ENCODE measurements at places on chromosomes 2 and 18.

GRCh38 chr2:23698116-23698693 is 228.7 kb downstream of the ATAD2B start:
- DNase-seq = no peak

DNA sequence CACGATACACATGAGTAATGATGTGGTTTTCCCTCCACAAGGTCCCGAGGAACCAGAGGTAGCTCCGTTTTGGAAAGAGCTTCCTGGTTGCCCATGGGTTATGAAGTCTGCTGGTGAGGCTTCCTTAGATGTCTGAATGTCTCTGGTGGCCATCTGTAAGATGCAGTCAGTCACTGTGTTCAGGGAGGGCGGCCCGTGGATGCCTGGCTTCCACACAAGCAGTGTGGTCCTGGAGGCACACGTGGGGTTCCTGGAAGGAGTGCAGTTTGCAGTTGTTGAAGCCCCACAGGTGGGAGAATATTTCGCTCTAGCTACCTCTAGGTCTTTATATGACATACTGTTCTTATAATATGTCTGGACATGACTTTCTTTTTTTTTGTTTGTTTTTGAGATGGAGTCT is 209.0 kb downstream of the FAM210A start:
- DNase-seq = no peak

GRCh38 chr18:21742315-21742687 is 1.7 kb downstream of the MIB1 start:
- DNase-seq = no peak

- no peak for DNase-seq
Observed at GRCh38 chr2:38147333-38148121, 71.6 kb upstream of the CYP1B1 start.

DNA sequence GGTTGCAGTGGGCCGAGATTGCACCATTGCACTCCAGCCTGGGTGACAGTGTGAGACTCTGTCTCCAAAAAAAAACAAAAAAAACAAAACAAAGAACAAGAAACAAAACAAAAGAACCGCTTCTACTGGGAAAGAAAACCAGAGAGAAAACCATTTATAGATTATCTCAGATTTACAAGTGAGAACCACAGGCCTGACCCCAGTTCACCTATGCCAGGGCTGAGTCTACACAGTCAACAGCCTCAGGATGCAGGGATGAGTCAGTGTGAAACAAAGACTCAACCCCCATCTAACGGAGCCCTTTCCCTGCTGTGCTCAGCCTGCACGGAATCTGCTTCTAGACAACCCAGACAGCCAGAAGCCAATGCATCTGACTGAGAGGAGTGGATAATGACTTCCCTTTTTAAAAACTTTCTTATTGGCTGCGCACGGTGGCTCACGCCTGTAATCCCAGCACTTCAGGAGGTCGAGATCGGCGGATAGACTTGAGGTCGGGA is 25.5 kb upstream of the YWHAQ start:
- no peak for DNase-seq

DNA sequence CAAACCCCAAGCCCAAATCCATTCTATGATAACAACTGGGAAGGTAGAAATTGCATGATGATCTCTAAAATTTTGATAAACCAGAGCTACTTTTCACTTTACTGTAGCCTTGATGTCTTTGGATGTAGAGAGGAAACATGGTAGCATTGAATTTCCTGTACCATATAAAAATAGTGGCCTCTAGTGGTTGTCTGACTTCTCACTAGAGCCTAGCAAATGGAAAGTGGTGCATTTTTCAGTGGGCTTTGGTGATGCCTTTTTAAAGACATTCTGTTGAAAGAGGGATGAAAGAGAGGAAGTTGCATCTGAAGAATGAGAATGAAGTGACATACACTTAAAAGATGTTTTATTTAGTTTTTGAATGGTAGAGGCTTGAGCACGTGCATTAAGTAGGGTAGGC is 662.2 kb downstream of the XIRP2 start:
- DNase-seq = no peak

- no peak for DNase-seq
Observed at GRCh38 chr18:59308938-59309260, 9.6 kb downstream of the CPLX4 start.

DNA sequence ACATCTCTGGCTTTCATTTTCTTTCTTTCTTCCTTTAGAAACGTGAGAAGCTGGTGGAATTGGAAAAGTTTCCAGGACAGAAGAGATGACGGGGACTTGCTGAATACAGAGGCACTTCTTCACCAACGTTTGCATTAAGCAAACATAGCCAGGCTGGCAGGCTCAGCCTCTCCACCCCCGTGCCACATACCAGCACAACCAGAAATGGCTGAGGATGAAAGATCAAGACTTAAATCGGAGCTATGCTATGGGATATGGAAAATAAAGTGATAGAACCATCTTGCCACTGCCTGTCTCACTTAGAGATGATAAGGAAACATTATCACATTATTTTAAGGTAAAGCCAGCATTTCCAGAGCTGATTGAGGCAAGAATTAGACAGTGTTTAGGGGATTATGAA is 483.3 kb downstream of the BCL11A start:
- no peak for DNase-seq

DNA sequence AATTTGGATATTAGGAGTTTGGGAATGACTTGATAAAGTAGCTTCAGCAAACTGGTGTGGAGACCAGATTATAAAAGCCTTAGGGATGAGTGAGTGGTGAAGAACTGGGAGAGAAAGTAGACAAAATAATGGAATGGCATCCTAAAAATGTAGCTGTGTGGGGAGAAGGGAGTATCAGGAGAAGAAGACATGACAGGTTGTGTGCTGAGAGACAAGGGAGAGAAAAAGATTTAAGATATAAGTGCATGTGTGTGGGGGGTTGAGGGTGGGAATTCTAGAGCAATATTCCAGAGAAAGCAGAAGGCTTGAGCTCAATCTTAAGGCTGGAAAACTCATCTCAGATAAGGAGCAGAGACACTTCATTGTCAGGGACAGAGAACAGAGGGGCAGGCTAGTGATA is 159.5 kb downstream of the HNMT start:
- DNase-seq = no peak
